Right ventricle myocardium superior (tissue), 1 donor: ENCODE measurements at places on chromosomes 11 and 22. TPM values are rescaled to one million over a fixed set of nuclear protein-coding genes. Genes with fewer than 3 reads are reported as not detected.

Gene SLC25A45
- total RNA-seq, result 5.3 TPM

Gene HTR3B
- total RNA-seq, result not detected

Gene SLC5A12
- total RNA-seq, result not detected

Gene TOB2
- total RNA-seq, result 62.6 TPM

Gene HIPK3
- total RNA-seq, result 294 TPM

Gene APOC3
- total RNA-seq, result 0.46 TPM

Gene ANGPTL5
- 1.9 TPM for total RNA-seq

GRCh38 chr11:69328231-69328630 lies 34.3 kb downstream of the MYEOV start:
- DNase-seq, result no peak

DNA sequence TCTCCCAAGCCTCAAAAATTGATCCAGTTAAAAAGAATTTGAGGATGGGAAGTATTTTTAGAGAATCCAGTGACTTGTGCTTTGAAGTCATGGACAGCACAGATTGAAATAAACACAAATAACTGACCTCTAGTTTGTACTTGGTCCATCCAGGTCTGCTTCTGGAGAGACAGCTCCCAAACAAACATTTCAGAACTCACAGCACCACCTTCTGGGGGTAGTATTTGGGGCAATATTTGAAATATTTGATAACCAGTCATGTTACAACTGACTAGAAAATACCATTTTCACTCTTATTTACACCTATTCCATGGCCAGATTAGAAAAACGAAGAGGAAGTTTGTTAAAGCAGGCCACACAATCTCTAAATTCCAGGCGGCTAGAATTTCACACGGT lies 56.2 kb downstream of the CTSC start:
- DNase-seq, result no peak

DNA sequence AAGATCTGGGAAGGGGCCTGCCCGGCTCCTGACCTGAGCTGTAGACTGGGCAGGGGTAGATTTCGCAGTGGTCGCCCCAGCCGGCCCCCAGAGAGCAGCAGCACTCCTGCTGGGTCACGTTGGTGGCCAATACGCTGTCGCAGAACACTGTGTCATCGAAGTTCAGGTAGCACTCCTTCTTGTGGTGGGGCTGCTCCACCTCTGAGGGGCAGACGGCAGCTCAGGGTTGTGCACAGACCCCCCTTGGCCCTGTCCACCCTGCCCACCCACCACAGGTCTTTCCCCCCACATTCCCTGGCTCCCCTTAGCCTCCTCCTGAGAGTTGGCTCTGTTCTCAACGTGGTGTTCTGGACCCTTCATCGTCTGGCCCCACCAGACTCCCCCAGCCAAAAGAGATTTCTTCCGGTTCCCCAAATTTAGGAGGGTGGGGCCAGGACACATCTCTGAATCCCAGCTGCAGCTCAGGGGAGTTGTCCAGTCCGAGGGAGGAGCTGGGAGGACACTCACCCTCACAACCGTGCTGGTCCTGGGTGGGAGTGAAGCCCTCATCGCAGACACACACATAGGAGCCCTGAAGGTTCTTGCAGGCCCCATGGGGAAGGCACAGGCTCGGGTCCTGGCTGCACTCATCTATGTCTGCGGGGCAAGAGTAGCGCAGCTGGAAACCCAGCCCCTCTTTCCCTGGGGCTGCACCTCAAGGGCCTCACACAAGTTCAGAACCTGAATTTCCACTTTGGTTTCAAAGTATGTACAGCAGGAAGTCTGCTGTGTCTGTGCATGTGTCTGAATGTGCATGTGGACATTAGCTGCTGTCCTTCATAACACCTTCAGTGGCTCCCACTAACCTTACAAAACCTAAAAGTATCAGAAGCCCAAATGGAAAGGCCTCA lies 16.5 kb downstream of the SCYL1 start:
- no peak for DNase-seq

DNA sequence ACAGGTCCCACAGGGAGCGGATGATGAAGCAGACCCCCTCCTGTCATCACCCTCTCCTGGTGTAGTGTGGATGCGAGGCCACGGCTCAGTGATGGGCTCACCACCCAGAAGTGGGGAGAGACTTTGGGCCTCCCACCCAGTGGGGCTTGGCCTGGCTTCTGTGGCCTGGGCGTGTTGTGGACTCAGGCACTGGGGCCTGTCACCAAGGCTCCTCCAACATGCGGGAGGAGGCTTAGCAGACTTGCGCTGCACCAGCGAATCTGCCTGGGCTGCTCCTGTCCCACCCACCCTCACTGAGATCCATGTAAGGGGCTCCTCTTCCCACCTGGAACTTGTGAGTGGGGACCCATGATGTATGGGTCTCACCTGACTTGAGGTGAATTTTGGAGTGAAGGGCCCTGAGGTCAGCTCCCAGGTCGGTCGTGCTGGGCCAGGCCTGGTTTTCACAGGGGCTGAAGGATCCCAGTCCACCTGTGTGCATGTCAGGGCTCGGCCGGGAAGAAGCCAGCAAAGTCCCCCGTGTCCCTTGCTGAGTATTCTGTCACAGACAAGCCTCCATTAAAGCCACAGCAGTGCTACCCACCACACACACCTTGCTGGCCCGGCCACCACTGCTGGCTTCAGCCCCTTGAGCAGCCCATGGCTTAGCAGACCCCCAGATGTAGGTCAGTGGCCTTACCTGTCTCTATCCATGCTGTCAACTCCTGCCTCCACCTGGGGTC lies 4.2 kb downstream of the THAP7 start:
- no peak for DNase-seq

GRCh38 chr11:83275888-83276641 lies 10.1 kb downstream of the CCDC90B start:
- no peak for DNase-seq

GRCh38 chr11:61635787-61636186 lies 44.4 kb upstream of the DAGLA start:
- DNase-seq, result no peak

GRCh38 chr11:66292543-66293332 lies 1.0 kb downstream of the TMEM151A start:
- no peak for DNase-seq

DNA sequence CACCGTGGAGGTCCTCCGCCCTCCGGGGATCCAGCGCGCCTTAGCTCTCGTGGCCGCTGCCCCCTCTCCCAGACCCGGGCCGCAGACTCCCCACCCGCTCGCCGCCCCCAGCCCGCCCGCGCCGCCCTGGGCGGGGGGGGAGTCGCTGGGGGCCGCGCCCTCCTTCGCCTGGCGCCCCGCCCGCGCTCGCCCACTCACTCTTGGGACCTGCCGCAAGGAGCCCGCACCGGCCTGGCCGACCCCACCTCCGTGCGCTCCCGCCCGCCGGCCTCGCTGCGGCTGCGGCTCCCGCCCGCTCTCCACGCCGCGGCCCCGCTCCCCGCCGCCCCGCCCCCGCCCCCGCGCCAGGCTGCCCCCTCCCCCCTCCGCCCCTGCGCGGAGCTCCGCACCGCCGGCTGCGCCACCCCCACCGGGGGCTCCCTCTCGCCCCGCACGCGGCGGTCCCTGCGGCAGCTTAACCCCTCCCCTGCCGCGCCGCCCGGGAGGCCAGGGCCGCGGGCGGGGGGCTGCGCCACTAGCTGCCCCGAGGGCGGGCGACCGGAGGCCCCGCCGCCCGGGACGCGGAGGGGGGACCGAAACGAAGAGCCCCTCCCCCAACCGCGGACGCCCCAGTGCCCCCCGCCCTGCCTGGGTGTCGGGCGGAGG lies 724 bp upstream of the RASGRP2 start:
- peak; percentile 62 for DNase-seq

DNA sequence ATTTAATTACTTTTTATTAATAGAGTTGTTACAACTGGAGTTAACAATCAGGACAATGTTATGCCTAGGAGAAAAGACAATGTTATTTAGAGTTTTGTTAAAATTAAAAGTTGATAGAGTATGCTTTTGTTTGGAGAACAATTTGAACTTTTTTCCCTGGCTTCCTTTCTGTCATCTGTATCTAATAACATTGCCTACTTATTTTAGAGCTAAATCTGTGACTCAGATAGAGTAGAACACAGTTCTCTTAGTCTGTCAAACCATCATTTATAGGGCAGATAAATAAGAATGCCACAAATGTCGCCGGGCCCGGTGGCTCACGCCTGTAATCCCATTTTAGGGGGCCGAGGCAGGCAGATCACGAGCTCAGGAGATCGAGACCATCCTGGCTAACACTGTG lies 28.9 kb upstream of the YAP1 start:
- DNase-seq, result no peak

- DNase-seq, result no peak
These were observed 57.8 kb upstream of the ALDH3B2 start for GRCh38 chr11:67732045-67732787.

DNA sequence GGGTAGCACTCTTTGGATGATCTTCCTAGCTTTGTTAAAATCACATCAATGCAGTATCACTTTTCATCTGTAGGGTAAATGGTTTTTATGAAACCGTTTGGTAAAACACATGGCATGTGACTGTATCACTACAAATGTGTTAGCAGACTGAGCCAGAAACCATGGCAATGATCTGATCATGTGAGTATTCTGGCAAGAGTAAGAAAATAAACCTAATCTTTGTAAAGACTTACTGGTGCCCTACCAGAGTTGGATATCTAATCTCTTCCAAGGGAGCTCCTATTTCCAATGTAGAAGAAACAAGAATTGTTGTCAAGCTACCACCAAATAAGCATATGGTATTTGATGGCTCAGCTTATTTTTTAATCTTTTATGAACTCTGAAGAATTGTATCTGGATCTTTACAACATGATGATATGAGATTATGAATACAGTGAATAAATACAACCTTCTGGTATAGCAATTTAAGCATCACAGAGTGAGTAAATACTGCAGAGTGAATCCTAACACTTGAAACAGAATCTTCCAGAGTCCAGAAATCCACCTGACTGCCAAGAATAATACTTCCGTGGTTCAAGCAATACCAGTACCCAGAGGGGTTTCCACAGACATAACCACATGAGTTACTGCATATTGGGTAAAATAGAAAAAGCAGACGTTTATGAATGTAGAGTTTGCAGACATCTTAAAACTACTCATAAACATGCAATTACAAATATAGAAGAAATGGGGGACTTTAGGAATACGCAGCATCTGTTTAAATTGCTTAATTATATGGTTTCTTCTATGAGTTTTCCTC lies 238.8 kb downstream of the TTC28 start:
- DNase-seq, result no peak

- no peak for DNase-seq
These were observed 15.9 kb downstream of the NEAT1 start for GRCh38 chr11:65438257-65439151.

DNA sequence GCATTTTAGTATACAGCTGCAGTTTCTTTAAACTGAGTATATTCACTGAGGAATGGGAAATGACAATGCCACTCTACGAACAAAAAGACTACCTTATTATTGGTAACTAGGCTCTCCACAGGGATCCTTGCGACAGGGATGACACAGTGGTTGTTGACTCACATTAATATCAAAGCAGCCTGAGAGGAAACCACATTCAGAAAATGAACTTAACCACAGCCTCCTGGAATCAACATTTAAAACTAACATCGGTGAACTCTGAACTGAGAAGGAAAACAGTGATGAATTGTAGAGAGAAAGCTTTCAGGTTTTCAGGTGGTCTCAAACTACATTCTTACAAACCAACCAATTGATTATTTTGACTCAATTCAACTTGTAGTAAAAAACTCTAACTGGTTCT lies 90.3 kb upstream of the MTMR2 start:
- no peak for DNase-seq

- peak; percentile 24 for DNase-seq
These were observed 1330.6 kb downstream of the BRD1 start for GRCh38 chr22:48496987-48497650.

GRCh38 chr22:30386608-30386959 lies 627 bp downstream of the RNF215 start:
- no peak for DNase-seq

DNA sequence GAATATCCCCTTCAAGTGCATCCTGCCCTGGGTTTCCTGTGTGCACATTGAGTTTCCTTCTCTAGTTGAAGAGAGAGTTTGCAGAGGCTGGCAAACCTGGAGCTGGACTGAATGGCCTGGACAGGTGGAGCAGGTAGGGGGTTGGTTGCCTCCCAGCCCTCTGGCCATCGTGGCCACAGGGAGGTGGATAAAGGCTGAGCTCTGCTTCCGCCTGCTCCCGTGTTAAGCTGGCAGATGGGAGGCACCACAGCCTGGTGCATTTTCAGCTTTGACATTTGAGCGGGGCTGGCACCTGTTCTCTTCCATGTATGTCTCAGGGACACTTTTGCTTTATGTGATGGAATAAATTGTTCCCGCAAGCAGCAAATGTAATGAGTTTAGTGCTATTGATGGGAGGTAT lies 11.1 kb downstream of the MICAL2 start:
- DNase-seq, result no peak

DNA sequence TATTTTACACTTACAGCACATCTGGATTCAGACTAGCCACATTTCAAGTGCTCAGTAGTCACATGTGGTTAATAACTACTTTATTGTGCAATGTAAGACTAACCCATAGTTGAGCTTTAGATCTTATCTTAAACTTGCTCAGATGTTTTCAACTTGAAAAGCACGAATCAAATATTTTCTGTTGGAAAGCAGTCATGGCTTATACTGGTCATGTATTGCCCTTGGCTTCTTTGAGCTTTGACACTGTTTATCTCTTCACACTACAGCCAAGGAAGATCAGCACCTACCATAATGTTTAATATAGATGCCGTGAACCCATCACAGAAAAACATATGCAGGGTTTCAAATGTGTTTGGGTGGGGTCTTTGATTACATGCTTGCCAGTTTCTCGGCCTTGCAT lies 4.4 kb downstream of the RBX1 start:
- DNase-seq, result no peak

- DNase-seq, result no peak
These were observed 31.3 kb upstream of the OPCML start for GRCh38 chr11:133563505-133564025.

GRCh38 chr11:114396916-114397315 lies 3.4 kb downstream of the C11orf71 start:
- no peak for DNase-seq

DNA sequence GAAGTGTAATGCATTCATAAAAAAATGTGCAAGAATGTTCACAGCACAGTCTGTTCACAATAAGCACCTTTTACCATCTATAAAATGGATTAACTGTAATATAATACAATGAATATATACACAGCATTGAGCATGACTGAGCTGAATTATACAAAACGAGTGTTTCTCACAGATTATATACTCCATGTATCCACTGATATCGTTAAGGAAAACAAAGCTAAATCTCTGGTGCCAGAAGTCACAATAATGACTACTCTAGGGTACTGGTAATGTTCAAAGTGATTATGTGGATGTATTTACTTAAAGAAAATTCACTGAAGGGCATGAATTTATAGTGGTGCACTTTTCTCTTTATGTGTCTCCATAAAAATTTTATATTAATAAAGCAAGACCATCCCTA lies 33.2 kb downstream of the ACAT1 start:
- DNase-seq, result no peak

- DNase-seq, result no peak
These were observed 217.7 kb downstream of the MN1 start for GRCh38 chr22:27583856-27584255.

- no peak for DNase-seq
These were observed 49.6 kb upstream of the SLC25A1 start for GRCh38 chr22:19228179-19228578.

DNA sequence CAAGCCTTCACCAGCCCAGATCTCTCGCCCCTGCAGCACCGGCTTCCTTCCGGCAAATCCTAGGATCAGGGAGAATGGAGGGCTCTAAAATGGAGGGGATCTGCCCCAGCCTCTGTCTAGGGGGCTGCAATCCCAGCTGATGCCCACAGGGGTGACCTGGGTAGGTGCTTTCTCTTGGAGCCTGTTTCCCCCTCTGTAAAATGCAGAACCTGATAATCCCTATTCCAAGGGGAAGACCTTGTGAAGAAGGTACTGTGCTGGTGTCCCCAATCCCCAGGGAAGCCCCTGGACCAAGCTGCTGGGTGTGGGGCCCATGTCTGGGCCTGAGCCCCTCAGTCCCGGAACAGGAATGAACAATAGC lies 2.8 kb downstream of the EMID1 start:
- DNase-seq, result no peak
